Non-pigmented ciliary epithelial cell (primary cell): ENCODE measurements at places on chromosomes 12 and 14.

GRCh38 chr14:58899317-58899713, 261.6 kb downstream of the DACT1 start:
- DNase-seq = peak; percentile 84

GRCh38 chr14:92409043-92409442, 86.1 kb downstream of the SLC24A4 start:
- DNase-seq = no peak

- no peak for DNase-seq
These were observed 7.4 kb upstream of the B4GALNT1 start for GRCh38 chr12:57640175-57641042.

DNA sequence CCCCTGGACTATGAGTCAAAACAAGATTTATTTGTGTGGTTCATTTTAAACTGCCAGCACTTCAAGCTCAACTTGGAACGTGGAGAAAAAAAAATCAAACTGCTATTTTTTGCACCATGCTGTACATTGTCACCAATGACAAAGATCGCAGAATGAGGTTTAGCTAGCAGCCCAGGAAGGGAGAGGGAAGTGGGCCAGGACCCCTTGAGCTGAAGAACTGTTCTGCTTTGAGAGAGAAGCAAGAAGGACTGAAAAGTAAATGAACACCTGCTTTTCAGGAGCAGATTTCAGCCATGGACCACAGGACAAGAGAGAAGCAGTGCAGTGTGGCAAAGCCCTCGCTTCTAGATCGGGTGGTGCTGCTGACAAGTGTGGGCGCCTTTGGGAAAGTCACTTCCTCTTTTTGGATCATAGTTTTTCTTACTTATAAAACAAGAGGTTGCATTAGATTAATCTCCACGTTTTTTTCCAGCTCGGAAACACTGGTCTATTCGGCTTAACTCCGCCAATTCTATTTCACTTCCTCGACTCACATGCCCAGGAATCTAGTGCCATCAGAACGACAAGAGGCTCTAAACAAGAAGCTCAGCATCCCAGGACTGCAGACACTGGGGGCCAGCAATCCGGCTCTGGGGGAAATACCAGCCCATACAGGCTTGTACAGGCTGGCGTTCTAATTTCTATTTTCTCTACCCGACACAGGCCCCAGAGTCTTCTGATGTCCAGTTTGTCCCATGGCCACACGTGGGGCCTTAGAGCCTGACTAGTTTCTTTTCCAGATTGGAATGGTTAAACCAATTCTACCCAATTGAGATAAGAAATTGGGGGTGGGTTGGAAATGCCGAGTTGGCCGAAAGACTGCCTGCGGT, 129.9 kb downstream of the CRACR2A start:
- DNase-seq = no peak

GRCh38 chr12:110661337-110661972, 27.5 kb downstream of the HVCN1 start:
- no peak for DNase-seq

DNA sequence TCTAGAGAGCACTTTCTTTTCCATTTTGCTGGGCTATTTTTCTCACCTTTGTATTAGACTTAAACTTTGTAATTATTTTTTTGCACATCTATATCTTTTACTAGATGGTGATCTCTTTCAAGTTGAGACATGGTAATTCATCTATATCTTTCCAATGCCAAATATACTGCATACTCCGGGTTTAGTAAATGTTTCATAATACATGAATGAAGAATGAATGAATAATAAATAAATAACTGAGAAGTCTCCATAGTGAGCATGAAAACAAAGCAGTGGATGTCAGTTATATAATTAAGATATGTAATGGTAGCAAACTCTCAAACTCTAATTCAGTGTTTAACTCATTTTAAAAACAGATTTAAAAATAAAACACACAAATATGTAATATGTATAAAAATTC, 342.5 kb upstream of the KITLG start:
- DNase-seq = no peak

DNA sequence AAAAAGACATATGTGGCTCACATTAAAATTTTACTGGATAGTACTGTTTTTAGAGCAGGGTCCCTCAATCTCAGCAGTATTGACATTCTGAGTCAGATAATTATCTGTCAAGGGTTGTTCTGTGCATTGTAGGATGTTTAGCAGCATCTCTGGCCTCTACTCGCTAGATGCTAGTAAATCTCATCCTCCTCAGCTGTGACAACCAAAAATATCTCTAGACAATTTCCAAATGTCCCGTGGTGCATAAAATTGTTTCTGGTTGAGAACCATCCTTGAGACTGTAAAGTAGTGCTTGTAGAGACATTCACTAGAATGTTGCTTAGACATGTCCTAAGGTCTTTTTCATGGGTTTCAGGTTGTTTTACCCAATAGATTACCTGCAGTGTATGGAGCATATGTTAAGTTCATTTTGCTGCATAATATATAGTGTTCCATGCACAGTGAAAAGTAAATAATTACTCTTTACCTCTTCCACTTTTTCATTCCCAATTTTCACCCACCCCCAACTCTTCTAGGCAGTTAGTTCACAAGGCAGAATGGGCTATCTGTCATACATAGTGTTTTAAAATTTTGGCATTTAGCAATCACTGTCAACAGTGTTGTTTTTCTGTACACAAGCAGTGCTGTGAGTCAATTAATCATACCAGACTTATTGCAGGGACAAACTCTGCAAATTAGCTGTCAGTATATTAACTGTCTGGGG, 200.2 kb upstream of the SLC38A2 start:
- DNase-seq = no peak

DNA sequence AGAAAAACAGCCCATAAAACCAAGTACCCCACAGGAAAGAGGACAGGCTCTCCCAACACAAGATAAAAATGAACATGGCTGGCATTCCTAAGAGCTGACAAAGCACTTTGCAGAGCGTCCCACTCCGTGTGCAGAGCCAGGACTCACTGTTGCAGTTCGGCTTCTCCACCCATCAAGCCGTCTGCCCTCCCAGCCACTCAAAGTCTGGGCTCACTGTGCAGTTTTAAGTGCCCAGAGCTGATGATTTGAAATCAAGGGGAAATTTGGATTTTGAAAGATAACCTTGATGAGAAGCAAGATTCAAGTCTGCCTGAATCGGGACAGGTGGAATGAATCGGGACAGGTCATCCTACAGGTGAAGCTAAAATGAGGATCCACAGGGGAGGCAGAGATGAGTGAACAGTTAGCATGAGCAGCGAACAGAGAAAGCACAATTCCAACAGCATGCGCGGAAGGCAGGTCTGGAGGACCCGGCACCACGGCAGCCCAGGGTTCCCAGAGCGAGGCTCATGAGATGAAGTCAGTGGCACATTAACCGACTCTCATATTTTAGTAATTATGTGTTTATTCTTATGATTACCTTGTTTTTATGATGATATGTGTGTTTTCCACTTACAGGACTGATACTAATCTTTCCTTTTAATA, 39.8 kb upstream of the GPR68 start:
- peak; percentile 45 for DNase-seq

DNA sequence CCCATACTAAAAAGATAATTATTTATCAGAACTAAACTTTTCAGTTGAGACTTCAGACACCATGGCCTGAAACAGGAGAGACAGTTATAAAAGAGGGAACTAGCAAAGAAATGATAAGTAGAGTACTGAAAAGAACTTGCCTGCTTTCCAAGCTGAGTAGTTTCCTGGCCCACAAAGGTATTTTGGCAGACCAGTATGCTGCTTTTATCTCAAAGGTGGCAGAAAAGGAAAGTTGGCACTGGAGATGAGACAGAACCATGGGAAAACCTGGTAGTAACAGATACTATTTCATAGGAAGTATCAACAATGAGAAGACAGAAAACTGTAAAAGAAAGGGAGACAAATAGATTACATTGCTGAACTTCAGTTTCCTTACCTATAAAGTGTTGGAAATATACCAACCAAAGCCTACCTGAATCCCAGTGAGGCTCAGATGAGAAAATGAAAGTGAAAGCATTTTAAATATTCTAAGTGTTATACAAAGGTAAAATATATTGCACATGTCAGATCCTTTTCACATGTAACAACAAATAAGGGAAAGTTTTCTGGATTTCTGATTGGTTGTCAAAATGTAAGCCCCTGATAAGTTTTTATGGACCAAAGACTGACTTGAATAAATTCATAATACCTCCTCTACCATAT, 155.3 kb upstream of the FSCB start:
- no peak for DNase-seq

- DNase-seq = no peak
These were observed 96.7 kb downstream of the TMX1 start for GRCh38 chr14:51336734-51337133.

DNA sequence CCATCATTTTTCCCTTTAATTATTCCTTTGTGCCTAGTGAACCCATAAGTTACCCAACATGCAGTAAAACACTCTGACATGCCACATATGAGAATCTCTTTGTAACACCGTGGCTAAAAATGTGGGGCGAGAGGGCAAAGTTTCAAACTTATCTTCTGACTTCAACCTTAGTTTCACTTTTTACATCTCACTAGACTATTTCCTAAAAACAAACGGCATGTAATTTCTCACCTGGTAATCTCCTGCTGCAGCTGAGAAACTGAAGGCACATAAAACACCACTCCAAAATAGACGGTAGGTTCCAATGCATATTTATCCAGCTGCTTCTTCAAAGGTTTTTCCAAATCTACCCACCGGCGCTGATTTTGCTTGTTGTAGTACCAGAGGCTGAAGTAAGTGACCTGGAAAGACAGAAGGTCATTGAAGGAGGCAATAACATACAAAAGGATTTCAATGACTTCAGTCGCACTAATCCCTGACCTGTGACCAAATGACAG, 37.9 kb downstream of the PTPN21 start:
- DNase-seq = no peak

DNA sequence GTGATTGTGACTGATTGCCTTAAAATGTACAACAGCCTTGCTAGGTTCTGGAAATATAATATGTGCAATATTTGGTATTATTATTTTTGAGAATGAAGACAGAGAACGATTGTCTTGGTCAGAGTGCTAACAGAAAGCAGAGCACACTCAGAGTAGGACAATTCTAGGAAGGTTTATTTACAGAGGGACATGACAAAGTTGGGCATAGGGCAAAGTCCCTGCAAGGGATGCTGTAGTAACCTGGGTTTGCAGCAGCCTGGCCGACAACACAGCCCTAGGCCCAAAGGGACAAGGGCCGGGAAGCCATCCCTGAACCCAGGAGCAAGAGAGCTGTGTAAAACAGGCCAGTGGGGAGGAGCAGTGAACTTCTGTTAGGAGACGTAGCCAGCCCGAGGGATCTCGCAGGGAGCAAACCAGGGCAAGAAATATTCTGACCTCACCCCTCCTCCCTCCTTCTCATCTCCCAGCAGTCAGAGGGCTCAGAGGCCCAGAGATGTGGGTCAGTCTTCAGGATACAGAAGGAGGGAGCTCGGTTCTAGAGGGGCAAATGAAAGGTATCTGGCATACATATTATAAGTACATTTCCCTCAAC, 51.0 kb upstream of the FERMT2 start:
- no peak for DNase-seq
